ENCODE measurements at places on chromosomes 16 and 17. TPM values are rescaled to one million over a fixed set of nuclear protein-coding genes. Genes with fewer than 3 reads are reported as not detected.

The CLEC18C gene
- total RNA-seq: 0.50 TPM

The SPEM3 gene
- total RNA-seq: not detected

The CDC6 gene
- 140 TPM for total RNA-seq

The TMEM235 gene
- not detected for total RNA-seq

The MEFV gene
- total RNA-seq: not detected

Measured in H1 (cell line).